NCI-H1092 treated with DMSO at 0.1 percent for 48 hours (cell line): ENCODE measurements at places on chromosomes 6 and 20.
A peak's percentile ranks its signal among the peaks of the same experiment; 100 is the strongest.

GRCh38 chr6:24666097-24666640 lies 530 bp downstream of the TDP2 start:
- DNase-seq = peak; percentile 54

DNA sequence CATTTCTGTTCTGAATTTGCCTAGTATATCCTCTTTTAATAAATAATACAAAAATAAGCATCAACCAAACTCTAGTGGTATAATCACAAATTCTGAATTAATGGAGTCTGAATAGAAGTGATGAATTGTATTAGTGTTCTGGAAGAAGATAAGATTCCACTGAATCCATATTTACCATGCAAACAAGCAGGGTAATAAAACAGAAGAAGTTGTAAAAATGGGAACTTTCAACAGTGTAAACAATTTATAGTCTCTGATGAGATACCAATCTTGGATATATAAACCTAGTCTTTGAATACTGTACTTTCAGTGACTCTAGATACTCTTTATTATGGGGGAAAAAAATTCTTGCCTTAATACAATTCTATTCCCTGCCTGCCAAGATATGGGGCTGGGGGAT lies 197.6 kb downstream of the KHDC1L start:
- no peak for DNase-seq

DNA sequence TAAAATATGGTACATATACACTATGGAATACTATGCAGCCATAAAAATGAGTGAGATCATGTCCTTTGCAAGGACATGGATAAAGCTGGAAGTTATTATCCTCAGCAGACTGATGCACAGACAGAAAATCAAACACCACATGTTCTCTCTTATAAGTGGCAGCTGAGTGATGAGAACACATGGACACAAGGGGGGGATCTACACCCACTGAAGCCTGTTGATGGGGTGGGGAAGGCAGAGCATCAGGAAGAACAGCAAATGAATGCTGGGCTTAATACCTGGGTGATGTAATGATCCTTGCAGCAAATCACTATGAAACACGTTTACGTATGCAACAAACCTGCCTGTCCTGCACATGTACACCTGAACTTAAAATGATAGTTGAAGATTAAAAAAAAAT lies 71.3 kb downstream of the MANEA start:
- no peak for DNase-seq

DNA sequence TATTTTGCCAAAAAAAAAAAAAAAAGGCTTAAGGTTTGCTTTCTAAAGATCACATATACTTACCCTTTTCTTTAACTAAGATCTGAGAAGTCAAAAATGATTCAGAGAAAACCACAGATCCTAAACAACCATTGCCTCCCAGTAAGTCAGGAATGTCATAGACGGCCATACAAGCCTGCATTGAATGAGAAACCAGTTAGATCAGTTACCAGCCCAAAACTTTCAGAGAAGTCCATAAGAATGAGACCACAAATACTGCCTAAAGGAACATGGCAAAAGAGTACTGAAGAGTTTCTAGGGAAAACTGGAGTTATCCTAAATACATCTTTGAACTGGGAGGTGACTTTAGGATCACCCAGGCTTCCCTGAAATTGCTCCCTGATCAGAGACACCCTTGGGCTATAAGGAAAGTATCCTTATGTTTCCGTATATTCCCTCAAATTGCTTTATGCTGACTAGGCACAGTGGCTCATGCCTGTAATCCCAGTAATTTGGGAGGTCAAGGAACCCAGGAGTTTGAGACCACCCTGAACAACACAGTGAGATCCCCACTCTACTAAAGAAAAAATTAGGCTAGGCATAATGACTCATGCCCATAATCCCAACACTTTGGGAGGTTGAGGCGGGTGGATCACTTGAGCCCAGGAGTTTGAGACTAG lies 79.4 kb upstream of the SLC4A11 start:
- DNase-seq = no peak

- DNase-seq = no peak
These were observed 625.9 kb upstream of the FLRT3 start for GRCh38 chr20:14963262-14963663.
